ENCODE measurements at places on chromosomes 3 and 15.

DNA sequence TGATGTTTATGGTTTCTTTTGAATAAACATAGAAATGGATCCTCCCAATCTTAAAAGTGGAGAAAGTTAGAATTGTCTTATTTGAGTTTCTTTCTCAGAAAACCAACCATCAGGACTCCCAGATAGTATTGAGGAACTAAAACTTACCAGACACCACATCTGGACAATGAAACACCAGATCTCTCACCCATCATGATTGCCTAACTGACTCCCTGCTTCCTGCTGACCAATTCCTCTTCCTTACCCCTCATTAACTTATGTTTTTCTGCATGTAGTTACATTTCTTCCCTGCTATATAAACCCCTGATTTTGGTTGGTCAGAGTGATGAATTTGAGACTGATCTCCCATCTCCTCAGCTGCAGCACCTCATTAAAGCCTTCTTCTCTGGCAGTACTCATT is 242.0 kb upstream of the SETMAR start:
- no peak for DNase-seq
- H3K36me3 ChIP-seq: no peaks in the 10 kb centered on the region
- no peaks in the 10 kb centered on the region for H3K27me3 ChIP-seq
- H3K4me3 ChIP-seq: no peak overlapping the region

GRCh38 chr3:195395208-195395816 is 47.5 kb downstream of the ACAP2 start:
- no peak for DNase-seq
- H3K4me1 ChIP-seq: no peaks in the 10 kb centered on the region
- H3K4me3 ChIP-seq: no peak overlapping the region

DNA sequence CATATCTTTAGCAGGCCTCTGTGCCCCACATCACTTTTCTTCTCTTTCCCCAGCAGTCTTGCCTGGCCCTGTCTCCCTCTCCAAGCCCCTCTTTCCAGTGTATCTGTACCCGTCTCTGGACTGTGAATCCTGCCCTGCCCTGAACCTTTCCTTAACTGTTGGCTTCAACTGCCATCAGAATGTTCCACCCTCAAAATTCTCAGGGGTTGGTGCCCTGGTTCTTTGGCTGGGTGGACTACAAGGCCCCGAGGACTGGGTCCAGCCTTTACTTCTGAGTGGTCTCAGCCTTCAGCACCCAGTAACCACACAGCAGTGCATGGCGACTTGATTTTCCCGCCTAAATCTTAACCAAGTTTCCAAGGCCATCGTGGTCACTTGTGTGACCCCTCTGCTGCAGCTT is 333.5 kb upstream of the RGMA start:
- no peak overlapping the region for H3K4me3 ChIP-seq
- no peaks in the 10 kb centered on the region for H3K4me1 ChIP-seq
- H3K36me3 ChIP-seq: no peaks in the 10 kb centered on the region
- H3K27ac ChIP-seq: no peak overlapping the region

- H3K4me1 ChIP-seq: peaks cover 6% of the 10 kb centered on the region
- no peak overlapping the region for H3K4me3 ChIP-seq
- no peak for DNase-seq
These were observed 233.3 kb downstream of the NLGN1 start for GRCh38 chr3:173630849-173631248.

GRCh38 chr3:172516318-172517214 is 6.7 kb downstream of the TNFSF10 start:
- H3K4me3 ChIP-seq: no peak overlapping the region
- no peaks in the 10 kb centered on the region for H3K36me3 ChIP-seq
- H3K27me3 ChIP-seq: no peaks in the 10 kb centered on the region
- peaks cover 38% of the 10 kb centered on the region for H3K4me1 ChIP-seq
- peak; percentile 89 for DNase-seq

GRCh38 chr3:187064210-187065115 is 74.8 kb downstream of the RPL39L start:
- DNase-seq: no peak
- H3K4me3 ChIP-seq: no peak overlapping the region
- peaks cover 29% of the 10 kb centered on the region for H3K36me3 ChIP-seq
- no peak overlapping the region for H3K27ac ChIP-seq

- DNase-seq: peak; percentile 6
- no peaks in the 10 kb centered on the region for H3K36me3 ChIP-seq
- peaks cover 4% of the 10 kb centered on the region for H3K4me1 ChIP-seq
- no peak overlapping the region for H3K27ac ChIP-seq
These were observed 15.7 kb downstream of the KCNMB2 start for GRCh38 chr3:178551916-178552321.

- H3K27me3 ChIP-seq: no peaks in the 10 kb centered on the region
- H3K27ac ChIP-seq: no peak overlapping the region
- H3K4me1 ChIP-seq: no peaks in the 10 kb centered on the region
- H3K4me3 ChIP-seq: no peak overlapping the region
These were observed 117.0 kb upstream of the MRPL3 start for GRCh38 chr3:131619821-131620220.

DNA sequence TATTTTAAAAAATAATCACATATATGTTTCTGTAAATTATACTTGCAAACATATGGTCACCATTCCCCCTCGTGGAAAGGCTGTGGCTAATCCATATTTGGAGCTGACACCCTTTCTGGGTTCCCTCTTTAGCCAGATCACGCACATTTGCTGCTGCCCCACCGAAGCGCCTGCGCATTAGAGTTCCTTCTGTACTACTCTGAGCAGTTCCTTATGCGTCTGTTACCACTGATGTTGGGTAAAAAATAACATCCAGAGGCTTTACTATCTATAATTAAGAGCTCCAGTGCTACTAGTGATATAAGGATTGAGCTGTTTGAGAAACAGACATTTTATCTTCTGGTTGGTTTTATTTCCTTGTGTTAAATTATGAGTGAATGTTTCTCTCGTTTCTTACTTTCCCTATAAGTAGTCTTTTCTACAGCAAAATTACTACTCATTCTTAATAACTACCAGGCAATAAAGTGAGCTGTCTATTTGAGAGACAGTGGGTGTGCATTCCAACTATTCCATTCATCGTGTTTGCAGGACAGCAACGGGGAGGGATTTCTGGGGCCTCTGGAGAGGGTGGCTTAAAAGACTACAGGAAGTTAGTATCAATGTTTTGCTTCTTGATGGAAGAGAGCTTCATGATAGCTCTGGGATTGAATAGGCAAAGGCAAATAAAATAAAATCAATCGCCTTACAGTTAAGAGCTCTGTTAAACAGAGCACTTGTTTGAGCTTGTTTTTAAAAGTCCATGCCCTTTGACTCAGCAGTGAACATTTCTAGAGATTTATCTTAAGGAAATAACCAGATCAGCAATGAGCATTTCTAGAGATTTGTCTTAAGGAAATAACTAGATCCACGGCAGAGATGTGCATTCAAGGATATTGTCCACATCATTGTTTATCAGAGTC is 245.2 kb downstream of the CD47 start:
- H3K27me3 ChIP-seq: peaks cover 4% of the 10 kb centered on the region
- DNase-seq: no peak
- no peak overlapping the region for H3K4me3 ChIP-seq

DNA sequence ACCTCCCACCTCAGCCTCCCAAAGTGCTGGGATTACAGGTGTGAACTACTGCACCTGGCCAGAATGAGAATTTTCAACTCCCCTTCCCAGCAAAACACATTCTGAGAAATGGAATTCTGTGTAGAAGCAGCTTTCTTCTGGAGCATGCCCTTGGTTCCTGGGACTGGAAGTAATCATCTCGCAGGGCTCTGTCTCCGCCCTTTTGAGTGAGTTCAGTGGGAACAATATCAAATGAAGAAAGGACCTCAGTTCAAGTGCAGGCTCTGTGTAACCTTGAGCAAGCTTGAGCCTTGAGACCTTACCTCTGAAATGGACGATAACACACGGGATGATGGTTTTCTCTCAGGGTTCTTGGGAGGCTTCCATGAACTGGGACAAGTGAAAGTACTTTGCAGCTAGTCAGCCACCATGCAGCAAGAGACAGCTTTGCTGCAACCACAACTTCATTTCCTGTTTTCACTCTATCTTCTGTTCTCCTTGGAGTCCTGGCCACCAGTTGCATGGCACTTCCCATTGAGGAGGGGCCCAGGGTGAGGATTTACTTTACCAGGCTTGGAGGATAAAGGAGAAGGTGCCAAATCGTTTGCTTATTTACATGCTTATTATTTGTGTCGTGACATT is 35.7 kb upstream of the IGF1R start:
- no peak overlapping the region for H3K4me3 ChIP-seq
- no peak for DNase-seq
- H3K27me3 ChIP-seq: no peaks in the 10 kb centered on the region
- H3K36me3 ChIP-seq: no peaks in the 10 kb centered on the region

- no peak overlapping the region for H3K4me3 ChIP-seq
- H3K27ac ChIP-seq: no peak overlapping the region
- no peaks in the 10 kb centered on the region for H3K27me3 ChIP-seq
- peaks cover 11% of the 10 kb centered on the region for H3K4me1 ChIP-seq
These were observed 26.6 kb upstream of the STIMATE start for GRCh38 chr3:52923963-52924362.

DNA sequence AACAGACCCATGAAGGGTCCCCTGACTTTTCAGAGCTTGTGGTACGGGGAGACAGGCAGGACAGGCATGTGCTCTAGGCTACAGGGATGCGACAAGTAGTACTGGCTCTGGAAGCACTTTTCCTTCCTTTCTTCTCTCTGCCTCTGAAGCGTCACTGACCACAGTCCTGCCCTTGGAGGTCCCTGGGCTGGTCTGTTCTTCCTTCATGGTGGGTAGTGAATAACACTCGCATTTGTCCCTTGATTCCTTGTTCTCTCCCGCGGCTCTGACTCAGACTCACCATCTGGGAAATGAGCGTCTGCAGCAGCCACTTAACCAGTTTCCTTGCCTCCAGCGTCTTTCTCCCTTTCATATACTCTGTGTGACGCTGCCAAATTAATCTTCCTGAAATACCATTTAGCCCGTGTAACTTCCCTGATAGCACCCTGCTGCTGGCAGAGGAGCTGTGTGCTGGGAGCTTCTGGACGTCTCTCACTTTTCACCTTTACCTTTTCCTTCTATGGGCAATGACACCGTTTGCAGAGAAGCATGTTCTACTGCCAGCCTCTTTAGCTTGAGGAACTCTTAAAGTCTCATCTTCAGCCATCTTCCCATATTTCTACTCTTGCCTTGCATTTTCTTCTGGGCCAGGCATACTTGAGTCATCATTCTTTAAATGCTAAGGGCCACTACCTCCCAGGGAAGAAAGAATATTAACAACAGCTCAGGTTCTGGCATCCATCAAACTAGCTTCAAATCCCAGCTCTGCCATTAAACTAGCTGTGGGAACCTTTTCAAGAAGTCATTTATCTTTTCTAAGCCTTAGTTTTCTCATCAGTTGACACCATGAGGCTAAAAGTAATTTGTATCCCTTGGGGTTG is 33.6 kb downstream of the TMEM45A start:
- no peaks in the 10 kb centered on the region for H3K36me3 ChIP-seq
- H3K4me1 ChIP-seq: no peaks in the 10 kb centered on the region
- DNase-seq: no peak
- no peak overlapping the region for H3K4me3 ChIP-seq

- no peak overlapping the region for H3K27ac ChIP-seq
- H3K4me1 ChIP-seq: peaks cover 28% of the 10 kb centered on the region
- DNase-seq: no peak
- no peak overlapping the region for H3K4me3 ChIP-seq
- H3K27me3 ChIP-seq: no peaks in the 10 kb centered on the region
These were observed 6.2 kb downstream of the RPL32 start for GRCh38 chr3:12835052-12835665.

- no peak overlapping the region for H3K27ac ChIP-seq
- H3K36me3 ChIP-seq: no peaks in the 10 kb centered on the region
- H3K27me3 ChIP-seq: no peaks in the 10 kb centered on the region
- no peak overlapping the region for H3K4me3 ChIP-seq
These were observed 80.7 kb upstream of the TBL1XR1 start for GRCh38 chr3:177278016-177278415.
